ENCODE measurements at places on chromosomes 1 and 21. TPM values are rescaled to one million over a fixed set of nuclear protein-coding genes. Genes with fewer than 3 reads are reported as not detected.

GRCh38 chr1:230901671-230902070 is 33.4 kb upstream of the C1orf198 start:
- no peak for DNase-seq

DNA sequence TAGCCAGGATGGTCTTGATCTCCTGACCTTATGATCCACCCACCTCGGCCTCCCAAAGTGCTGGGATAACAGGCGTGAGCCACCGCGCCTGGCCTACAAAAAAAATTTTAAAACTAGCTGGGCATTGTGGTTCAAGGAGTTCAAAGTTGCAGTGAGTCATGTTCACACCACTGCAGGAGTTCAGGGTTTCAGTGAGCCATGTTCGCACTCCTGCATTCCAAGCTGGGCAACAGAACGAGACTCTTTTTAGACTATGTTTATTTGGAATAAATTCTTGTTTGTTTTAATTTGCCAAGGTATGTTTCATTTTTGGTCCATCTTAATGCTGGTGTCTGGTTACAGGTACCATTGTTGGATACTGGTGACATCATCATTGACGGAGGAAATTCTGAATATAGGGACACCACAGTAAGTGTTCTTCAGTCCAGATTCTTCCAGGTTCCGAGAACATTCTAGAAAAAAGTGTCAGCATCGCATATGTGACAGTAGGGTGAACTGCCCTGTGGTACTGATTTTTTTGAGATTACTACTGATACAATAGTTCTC is 3.9 kb downstream of the PGD start:
- no peak for DNase-seq

- DNase-seq: no peak
These were observed 59.5 kb upstream of the LAMC2 start for GRCh38 chr1:183126528-183126927.

The CNR2 gene
- not detected for total RNA-seq

DNA sequence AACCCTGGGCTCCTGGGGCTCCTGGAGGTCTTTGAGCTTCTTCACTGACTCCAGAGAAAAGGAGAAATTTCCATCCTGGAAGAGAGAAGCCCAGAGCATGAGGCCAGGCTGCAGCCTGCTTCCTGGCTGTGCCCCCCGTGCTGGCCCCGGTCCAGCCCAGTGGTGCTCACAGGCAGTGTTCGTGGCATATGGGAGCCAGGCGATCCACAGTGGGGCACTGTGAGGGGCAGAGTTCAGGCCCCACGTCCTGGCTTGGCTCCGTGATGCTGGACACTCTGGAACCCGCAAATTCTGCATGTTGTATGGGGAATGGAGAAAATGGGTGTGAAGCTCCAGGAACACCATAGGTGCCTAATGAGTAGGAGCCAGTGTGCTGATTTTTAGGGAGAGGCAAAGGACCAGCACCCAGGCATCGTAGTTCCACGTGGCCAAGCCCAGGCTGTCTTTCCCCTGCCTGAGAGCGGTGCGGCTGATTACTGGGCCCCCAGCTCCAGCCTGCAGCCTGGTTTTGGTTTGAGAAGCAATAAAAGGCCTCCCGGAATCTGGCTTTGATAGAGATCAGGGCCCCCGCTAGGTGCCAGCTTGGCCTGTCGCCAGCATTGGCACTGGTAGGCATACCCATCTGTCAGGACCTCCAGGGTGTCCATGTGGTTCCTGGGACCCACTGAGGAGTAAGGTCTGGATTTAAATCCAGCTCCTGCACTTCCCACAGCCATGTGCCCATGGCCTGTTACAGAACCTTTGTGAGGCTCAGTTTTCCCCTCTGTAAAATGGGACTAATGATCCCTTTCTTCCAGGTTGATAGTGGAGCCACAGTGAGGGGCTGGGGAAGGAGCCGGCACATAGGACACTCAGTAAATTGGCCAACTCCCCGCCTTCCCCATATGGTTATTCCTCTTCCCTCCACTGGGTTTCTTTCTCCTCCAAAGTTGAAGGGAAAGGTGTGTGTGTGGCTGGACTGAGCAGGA is 725 bp downstream of the GUCA2A start:
- no peak for DNase-seq

DNA sequence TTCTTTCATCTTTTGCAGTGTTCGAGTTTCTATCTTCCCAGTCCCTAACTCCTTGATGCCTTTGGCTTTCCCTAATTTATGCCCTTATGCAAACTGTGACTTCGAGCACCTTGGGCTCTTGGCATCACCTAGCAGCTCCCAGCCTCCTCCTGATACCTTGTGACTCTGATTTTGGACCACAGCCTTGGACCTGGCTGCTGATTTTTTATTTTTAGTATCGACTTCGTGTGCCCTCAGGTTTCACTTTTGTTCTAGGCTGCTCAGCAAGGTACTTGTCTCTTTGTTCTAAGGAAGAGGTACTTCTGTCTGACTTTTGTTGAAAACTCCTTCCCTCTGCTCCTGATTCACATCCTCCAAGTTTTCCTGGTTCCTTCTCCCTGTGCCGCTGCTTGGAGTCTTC is 69.6 kb upstream of the KCNK1 start:
- no peak for DNase-seq

The TMPRSS15 gene
- not detected for total RNA-seq

GRCh38 chr21:18715606-18716005 is 312.0 kb upstream of the TMPRSS15 start:
- no peak for DNase-seq

- DNase-seq: no peak
These were observed 2.1 kb upstream of the TDRD5 start for GRCh38 chr1:179589509-179589908.

DNA sequence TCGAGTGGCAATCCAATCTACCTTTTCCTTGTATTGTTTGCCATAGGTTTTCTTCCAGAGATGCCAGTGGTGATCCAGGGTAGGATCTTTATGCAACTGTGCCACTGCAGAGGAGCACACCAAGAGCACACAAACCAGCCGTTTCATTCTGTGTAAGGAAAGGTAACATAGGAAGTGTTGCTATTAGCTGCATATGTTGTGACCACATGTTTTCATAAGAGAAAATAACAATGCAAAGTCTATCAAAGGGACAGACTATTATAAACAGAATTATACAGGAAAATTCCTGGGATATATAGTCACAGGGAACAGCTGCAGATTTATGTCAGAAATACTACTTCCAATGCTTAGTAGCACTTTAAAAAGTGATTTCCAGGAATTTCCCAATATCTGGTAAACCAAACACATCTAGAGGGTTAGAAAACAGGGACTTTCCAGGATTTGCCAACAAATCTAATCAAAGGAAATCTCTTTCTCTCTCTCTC is 919 bp downstream of the CTSS start:
- DNase-seq: no peak

The GNL2 gene
- total RNA-seq: 73.4 TPM

The AADACL4 gene
- total RNA-seq: not detected

The ARTN gene
- 0.49 TPM for total RNA-seq

DNA sequence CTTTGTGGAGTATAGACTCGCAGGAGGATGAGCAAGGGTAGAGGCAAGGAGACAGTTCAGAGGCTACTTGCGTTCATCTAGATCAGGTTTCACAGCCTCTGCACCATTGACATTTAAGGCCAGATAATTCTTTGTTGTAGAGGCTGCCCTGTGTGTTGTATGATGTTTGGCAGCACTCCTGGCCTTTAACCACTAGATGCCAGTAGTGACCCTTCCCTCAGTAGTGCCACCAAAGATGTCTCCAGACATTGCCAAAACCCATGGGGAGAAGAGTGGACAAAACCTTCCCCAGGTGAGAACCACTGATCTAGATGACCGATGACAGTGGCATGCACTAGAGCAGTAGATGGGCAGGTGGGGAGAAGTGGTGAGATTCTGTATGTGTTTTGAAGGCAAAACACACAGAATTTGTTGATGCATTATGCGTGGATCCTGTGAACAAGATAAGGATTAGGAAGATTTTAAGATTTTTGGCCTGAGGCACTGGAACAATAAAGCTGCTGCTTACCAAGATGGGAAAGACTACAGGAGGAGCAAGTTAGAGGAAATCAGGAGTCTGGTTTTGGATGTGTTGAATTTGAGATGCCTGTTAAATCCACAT is 9.9 kb upstream of the COG2 start:
- peak; percentile 36 for DNase-seq

DNA sequence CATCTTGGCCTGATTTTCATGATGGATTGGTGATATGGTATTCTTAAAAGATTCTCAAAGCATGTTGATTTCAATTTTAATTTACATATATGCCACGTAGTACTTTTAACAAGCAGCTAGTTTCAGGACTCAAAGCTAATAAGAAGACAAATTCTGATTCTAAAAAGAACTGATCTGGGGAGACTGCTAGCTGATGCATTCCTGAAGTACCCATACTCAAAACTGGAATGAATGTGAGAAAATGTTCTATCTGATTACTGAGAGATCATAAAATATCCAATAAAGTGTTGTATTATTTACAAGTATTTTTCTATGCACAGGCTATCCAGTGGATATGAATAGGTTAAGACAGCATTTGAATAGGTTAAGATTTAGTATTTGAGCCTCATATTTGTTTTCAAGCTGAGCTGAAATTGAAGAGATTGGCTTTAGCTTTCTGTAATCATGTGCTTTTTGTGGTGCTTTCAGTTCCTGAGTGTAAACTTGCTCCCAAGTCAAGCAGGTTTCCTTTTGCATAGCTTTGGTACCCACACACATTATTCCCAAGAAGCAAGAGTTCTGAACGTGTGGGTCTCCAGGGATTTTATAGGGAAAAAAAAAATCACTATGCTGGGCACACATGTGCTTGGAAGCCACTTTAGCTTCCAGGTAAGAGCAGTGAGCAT is 114.1 kb downstream of the VPS13D start:
- no peak for DNase-seq

The ST6GALNAC3 gene
- 0.03 TPM for total RNA-seq

GRCh38 chr1:201336711-201337450 is 40.6 kb downstream of the TNNT2 start:
- no peak for DNase-seq

The FHAD1 gene
- total RNA-seq: 0.23 TPM

DNA sequence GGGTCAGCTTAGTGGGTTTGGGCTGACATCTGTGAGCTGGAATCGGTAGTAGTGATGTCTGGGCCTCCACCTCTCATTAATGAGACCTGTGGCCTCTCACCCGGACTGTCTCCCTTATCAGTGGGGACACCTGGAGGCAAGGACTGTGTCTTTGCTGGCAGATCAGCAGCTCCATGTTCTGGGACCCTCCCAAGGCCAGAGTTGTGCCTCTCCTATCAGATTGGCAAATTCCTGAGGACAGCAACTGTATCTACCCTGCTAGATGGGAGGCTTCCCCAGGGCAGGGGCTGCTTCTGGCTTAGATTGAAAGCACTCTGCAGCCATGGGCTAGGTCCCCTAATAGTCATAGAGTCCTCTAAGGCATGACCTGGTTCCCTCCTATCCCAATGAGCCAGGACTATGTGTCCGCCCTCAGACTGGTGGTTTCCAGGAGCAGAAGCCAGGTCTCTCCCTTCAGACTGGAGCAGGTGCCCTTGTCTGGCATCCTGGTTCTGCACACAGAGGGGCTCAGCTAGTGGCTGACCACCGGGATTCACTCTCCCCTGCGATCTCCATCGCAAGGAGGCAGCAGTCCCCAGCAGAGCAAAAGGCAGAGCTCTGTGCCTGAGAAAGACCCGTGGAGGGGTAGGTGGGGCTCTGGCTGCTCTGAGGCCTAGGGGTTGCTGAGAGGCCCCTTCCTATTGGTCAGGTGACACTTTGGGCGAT is 5.8 kb downstream of the DRAXIN start:
- no peak for DNase-seq

DNA sequence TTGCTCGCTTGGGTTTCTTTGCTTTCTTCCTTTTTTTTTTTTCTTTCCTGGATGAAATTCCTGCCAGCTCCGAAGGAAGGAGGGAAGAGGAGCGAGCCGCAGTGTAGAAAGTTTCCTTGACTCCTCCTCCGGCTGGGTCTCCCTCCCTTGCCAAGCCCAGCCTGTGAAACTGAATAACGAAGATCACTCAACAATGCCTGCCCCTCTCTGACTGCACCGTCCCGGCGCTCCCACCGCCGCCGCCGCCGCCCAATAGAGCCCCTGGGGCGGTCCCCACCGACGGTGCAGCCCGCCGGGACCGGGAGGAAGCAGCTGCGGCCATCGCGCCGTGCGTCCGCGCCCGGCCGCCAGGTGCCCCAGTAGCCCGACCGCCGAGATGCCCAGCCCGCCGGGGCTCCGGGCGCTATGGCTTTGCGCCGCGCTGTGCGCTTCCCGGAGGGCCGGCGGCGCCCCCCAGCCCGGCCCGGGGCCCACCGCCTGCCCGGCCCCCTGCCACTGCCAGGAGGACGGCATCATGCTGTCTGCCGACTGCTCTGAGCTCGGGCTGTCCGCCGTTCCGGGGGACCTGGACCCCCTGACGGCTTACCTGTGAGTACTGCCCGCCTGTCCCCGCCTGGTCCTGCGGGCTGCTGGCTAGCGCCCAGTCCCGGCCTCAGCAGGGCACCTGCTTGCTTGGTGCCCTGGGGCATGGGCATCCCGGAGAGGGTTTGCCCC is at the start of gene LGR6:
Gene LGR6 (plus strand): TSS at position 186 of the 714 bp plus-strand sequence. CDS start 191 bp downstream, at position 377.
- no peak for DNase-seq

- DNase-seq: peak; percentile 36
These were observed 108.9 kb downstream of the CAPN8 start for GRCh38 chr1:223556414-223557129.

The FCGR3A gene
- total RNA-seq: 0.13 TPM

The FOXO6 gene
- total RNA-seq: 2.5 TPM

GRCh38 chr21:38490411-38491020 is 7.8 kb downstream of the ERG start:
- no peak for DNase-seq

The ENO1 gene
- 2,480 TPM for total RNA-seq

- DNase-seq: no peak
These were observed 869.8 kb upstream of the B3GALT2 start for GRCh38 chr1:194056169-194056568.

DNA sequence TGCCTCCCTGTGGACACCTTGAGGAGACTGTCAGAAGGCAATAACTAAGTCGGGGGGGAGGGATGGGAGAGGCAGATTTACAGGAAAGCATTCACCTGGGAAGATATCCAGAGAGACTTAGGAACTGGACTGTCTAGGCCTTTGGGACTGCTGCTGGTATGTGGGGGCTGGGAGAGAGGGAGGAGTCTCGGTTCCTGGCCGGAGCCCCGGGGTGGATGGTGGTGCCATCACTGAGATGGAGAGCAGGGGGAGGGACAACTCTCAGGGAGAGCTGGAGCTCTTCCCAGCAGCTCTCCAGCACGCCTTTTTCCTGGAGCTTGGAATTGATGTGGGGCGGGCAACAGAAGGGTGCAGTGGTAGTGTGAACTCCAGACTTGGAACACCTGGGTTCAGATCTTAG is 22.1 kb downstream of the PTPRF start:
- no peak for DNase-seq

- DNase-seq: no peak
These were observed 264.7 kb upstream of the SGIP1 start for GRCh38 chr1:66269222-66269621.

- DNase-seq: no peak
These were observed 610 bp upstream of the HES4 start for GRCh38 chr1:1000357-1001056.

The CHODL gene
- total RNA-seq: 0.10 TPM

GRCh38 chr1:59045636-59046035 is 251.3 kb upstream of the FGGY start:
- DNase-seq: no peak

GRCh38 chr1:235954306-235955283 is 87.9 kb upstream of the LYST start:
- DNase-seq: no peak

- DNase-seq: no peak
These were observed 41.0 kb upstream of the MACF1 start for GRCh38 chr1:39163469-39163868.
